ENCODE measurements at places on chromosomes 5 and 9.

GRCh38 chr5:17304282-17304681 lies 86.9 kb downstream of the BASP1 start:
- no peak for DNase-seq

DNA sequence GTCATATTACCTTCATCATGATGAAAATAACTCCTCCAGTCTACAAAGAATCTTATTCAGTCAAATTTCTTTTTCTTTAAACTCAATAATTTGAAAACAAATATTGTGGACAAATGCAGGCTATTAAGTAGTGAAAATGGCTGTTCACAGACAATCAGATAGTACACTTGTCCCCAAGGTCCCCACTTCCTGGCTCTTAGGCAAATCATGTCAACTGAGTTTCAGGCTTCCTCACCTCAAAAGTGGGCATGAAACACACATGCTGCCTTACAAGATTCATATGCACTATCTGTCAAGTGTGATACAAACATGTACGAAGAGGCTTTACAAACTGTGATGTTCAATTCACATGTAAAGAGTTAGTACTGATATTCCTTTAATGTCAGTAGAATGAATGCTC lies 385.2 kb upstream of the SEMA6A start:
- no peak for DNase-seq

GRCh38 chr5:6498968-6499367 lies 50.3 kb downstream of the UBE2QL1 start:
- DNase-seq: no peak

DNA sequence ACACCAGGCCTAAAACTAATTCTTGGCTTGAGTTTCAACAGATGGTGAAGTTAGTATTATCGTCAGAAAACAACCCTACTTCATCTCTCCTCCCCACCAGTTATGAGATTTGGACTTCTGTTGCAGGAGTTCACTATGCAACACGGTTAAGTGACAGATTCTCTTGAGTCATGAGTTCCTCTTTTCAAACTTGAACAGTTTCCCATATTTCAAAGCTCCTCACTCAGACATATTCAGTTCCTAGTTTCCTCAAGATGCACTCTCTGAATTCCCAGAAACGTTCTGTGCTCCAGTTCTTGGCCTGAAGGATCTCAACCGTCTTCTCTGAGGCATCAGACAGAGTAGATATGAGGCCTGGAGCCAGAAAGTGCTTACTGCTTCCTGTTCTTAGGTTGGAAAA lies 7.3 kb upstream of the PTGER4 start:
- DNase-seq: no peak

GRCh38 chr5:36908544-36909260 lies 32.1 kb downstream of the NIPBL start:
- no peak for DNase-seq

DNA sequence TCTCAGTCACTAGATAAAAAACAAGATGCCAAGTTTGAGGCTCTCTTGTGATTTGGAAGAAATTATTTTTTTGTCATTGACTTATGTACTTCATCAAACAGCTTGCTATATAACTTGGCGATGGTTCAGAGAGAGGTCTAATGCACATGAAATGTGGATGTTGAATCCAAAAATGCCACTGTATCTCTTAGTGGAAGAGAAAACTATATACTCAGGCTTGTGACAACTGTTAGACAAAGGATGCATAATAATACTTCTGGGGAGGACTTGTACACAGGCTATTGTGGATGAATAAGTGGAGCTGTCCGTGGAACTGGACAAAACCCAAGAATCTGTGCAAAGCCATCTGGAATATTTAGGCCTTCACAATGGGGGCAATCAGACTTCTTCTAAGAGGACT lies 162.9 kb upstream of the NMUR2 start:
- DNase-seq: no peak

GRCh38 chr5:56357426-56357825 lies 124.3 kb upstream of the ANKRD55 start:
- no peak for DNase-seq

- no peak for DNase-seq
Measured at GRCh38 chr9:69519470-69520240, 152.5 kb downstream of the APBA1 start.

- DNase-seq: peak; percentile 84
Measured at GRCh38 chr5:32174011-32174870, at the start of gene GOLPH3. Gene GOLPH3 (minus strand): TSS chr5:32174319. CDS start chr5:32174034, 285 bp downstream.

DNA sequence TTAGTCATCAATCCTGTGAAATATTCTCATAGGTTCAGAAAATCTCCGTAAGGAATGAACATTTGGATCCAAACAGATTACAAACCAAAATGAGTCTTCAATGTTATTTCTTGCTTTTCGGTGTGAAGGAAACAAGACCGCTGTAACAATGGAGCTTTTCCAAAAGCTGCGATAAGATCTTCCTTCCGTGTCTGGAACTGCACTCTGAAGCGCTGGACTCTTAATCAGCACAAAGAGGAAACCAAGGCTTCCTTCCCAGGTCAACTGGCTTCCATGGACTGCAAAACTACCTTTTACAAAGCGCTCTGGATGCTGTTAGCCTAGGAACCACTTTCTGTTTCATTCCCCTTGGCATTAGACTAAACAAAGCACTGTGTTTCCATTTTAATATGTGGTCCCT lies 137.9 kb upstream of the BASP1 start:
- DNase-seq: no peak

DNA sequence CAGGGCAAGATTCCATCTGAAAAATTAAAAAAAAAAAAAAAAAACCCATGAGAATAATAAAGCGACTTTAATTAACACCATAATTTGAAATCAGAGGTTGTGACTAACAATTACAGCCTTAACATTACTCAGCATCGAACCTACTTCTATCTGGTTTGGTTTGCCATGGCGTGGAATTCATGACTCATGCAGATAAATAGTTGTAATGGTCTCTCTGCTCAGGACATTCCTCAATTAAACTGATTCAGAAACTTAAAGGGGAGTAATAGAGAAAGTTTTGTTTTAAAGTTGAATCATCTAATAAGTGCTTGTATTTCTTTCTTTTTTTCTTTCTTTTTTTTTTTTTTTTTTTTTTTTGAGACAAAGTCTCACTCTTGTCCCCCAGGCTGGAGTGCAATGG lies 135.5 kb downstream of the SPATA31D1 start:
- DNase-seq: no peak

DNA sequence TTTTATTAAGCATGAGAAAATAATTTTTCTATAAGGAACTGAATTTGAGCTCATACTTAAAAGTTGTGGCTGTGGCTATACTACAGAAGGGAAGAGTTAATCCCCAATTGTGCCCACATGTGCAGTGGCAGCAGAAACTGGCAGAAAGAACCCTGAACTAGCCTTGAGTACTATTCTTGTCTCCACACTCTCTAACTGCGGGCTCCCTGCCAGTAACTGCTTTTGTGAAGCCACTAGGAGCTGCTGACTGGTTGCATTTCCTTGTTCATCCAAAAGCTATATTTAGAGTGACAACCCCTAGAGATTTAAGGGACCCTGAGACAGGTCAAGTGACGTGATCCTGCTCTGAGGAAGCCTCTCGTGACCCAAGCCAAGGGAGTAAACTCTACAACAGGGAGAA lies 238.6 kb downstream of the ELAVL2 start:
- no peak for DNase-seq

DNA sequence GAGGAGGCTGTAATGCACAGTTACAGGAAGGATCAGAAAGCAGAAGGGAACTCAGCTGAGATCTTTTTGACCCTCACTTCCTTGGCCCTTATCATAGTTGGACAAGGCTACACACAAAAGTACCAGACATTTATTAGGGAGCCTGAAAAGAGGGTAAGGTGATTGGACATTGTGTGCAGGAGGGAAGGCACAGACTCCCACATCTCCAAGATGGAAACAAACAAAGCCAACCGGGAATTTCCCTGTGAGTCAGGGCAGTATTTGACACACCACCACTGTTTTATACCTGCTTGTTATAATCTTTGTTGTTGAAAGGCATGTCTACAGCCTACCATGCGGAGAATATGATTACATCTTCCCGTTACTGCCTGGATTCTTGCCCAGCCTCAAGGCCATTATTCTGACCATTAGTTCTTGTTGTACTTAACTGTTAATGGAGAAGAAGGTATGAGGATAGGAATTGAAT lies 3.0 kb upstream of the CCNG1 start:
- DNase-seq: no peak

- no peak for DNase-seq
Measured at GRCh38 chr9:83620841-83621636, 1.9 kb upstream of the IDNK start.

DNA sequence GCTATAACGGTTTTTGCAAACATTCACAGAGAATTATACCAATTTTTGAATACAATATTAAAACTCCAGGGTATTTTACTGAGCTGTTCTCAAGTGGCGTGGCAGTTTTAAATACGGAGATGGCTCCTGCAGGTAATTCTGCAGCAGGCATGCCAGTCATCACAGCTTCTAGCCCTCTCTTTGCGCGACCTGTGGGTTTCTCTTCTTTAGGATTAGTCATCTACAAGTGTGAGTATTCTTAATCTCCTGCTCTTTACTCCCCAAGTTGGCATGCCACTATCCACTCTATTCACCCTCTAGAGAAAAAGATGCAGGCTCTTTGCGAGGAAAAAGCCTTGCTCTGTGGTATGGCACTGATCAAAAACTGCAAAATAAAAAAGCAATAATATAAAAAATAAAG lies 43.9 kb downstream of the ANKRD31 start:
- DNase-seq: no peak

GRCh38 chr5:40485021-40485998 lies 194.4 kb upstream of the PTGER4 start:
- DNase-seq: no peak

DNA sequence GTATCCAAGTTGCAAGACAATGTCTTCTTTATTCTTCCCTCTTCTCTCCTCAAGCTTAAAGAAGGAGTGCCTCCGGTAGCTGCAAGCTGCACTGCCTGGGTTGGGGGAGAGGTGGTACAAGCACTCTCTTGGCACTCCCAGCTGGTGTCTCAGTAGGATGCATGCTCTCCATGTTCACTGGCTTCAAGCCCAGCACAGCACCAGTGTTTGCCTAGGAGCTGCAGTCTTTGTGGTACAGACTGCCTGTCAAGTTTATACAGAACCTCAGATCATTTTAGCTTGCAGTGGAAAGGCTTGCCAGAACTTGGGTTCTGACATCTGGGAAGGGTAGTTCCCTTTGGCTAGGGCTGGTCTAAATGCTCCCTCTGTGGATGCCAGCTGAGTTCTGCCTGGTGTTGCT lies 505.6 kb downstream of the MAN2A1 start:
- no peak for DNase-seq

GRCh38 chr5:76457674-76458485 lies 54.8 kb downstream of the IQGAP2 start:
- no peak for DNase-seq

- no peak for DNase-seq
Measured at GRCh38 chr5:79261897-79262296, 26.0 kb downstream of the JMY start.

DNA sequence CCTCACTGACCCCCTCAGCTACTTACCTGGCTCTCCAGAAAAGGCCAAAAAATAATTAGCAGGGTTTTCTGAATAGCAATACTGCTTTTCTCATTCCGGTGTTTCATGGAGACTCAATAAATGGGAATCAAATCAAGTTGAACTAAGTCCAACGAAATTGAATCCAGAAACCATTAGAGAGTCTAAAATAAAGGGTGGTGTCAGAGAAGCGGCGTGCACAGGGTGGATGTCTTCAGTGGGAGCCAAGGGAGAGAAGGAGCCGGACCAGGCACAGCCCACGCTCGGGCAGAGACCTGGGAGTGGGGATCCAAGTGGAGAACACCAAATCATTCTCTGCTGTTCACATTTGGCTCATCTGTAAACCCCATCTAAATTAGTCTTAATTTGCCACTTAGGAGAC lies 40.2 kb upstream of the WWC1 start:
- no peak for DNase-seq

DNA sequence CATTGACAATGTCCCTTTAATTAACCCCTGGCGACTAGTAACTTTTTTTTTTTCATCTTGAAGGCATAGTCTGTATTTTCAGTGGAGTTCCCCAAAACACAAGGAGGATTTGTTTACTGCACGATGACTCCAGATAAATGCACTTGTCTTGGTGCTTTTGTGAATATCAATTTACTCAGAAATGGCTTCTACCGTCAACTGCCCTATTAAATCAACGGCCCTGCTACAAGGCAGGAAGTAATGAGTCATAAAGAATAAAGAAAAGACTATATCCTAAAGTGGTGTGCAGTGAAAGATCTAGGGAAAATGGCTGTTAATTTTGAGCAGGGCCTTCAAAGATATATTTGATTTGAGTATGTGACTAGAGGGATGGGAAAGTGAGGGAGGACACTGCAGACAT lies 388.3 kb upstream of the CHD1 start:
- no peak for DNase-seq

- no peak for DNase-seq
Measured at GRCh38 chr9:137083394-137084004, 3.3 kb upstream of the MAN1B1 start.

DNA sequence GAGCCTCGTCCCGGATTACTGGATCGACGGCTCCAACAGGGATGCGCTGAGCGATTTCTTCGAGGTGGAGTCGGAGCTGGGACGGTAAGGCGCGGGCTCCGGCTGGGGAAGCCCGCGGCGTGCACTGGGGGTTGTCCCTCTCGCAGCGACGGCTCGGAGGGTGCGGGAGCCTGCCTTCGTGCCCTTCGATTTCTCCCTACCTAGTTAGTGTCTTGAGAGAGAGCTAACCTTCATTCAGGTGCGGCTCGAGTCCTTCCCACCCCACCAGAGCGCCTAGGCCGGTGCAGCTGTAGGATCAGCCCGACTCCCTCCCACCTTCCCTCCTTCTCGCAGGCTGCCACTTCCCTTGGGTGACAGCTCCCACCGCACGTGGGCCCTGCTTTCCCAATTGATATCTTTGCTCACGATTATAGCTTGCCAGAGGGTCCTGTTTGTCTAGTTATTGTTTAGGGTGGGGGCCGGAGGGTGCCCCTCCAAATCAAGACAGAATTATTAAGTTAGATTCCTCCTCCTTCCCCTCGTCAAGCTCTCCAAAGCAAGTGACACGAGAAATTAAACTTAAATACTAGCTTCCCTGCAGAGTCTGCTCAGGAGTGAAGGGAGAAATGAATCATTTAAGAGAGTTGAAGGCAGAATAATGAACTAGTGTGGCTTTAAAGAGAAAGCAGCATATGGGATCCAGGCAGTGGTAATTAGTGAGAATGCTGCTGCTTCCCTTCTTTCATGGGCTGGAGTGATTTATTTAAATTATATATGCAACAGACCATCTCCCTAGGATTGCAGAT lies 569 bp downstream of the CAMK4 start:
- DNase-seq: no peak

- no peak for DNase-seq
Measured at GRCh38 chr5:53068291-53068836, 41.2 kb downstream of the MOCS2 start.

- no peak for DNase-seq
Measured at GRCh38 chr9:132458432-132458831, 48.4 kb downstream of the CFAP77 start.

GRCh38 chr9:20729523-20729922 lies 45.5 kb downstream of the FOCAD start:
- DNase-seq: no peak

DNA sequence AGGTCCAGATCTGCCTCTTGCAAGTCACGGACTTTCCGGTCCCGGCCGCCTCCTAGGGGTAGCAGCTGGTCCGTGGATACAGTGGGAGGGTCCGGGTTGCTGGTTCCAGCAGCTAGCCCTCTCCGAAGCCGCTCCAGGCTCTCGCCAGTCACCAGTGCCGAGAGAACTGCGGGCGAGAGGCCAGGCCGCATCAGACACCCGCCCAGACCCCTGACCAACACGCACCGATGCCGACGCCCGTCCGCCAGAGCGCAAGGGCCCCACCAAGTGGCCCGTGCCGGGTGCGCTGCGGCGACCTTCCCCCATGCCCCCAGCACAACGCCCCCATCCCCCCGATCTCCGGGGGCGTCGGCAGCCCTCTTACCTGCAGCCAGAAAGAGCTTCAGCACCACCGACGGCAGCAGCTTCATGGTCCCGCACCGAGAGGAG lies 470 bp downstream of the HBEGF start:
- peak; percentile 37 for DNase-seq

All from GM12891 (cell line).